Aortic smooth muscle cell (primary cell): ENCODE measurements at places on chromosomes 11 and 22. TPM values are rescaled to one million over a fixed set of nuclear protein-coding genes. Genes with fewer than 3 reads are reported as not detected.

The SCGB2A2 gene
- not detected in 2 replicates for total RNA-seq

The SUN2 gene
- 117 and 146 TPM in 2 replicates for total RNA-seq

The SLC22A12 gene
- total RNA-seq = not detected in 2 replicates

The TMEM191C gene
- 2.9 and 3.0 TPM in 2 replicates for total RNA-seq

The GAS2L1 gene
- 10.1 and 10.8 TPM in 2 replicates for total RNA-seq
